Transverse colon (tissue), 4 donors: ENCODE measurements at places on chromosomes 12 and 14.

GRCh38 chr14:97408937-97409815 lies 612.0 kb downstream of the VRK1 start:
- no peak overlapping the region for H3K4me3 ChIP-seq
- DNase-seq, result no peak
- no peaks in the 10 kb centered on the region for H3K36me3 ChIP-seq
- no peaks in the 10 kb centered on the region for H3K4me1 ChIP-seq
- H3K27ac ChIP-seq, result no peak overlapping the region

DNA sequence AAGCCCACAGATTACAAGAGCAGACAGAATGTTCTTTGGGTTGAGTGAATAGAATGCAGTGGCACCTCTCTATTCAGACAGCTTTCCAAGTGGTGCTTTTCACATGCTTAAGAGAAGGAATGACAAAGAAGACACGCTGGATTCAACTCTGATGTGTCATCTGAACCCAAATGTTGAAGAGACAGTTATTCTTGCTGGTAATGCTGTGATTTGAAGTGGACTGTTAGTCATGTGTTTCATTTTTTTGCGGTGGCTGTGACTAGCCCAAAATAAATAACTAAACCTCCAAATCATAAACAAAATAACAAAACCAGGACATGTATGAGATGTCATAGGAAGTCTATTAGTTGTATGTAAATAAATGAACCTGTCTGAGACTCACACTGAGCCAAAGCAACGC lies 391.8 kb upstream of the PRICKLE1 start:
- no peak for DNase-seq
- no peak overlapping the region for H3K4me3 ChIP-seq
- no peaks in the 10 kb centered on the region for H3K4me1 ChIP-seq
- no peaks in the 10 kb centered on the region for H3K36me3 ChIP-seq
- H3K27ac ChIP-seq, result no peak overlapping the region

GRCh38 chr14:55356913-55357312 lies 54.7 kb downstream of the ATG14 start:
- H3K4me1 ChIP-seq, result peaks cover 2% of the 10 kb centered on the region
- no peaks in the 10 kb centered on the region for H3K36me3 ChIP-seq
- no peak overlapping the region for H3K4me3 ChIP-seq
- no peak for DNase-seq
- no peaks in the 10 kb centered on the region for H3K27me3 ChIP-seq

GRCh38 chr12:99136516-99136915 lies 491.4 kb downstream of the APAF1 start:
- no peak overlapping the region for H3K4me3 ChIP-seq
- peaks cover 3% of the 10 kb centered on the region for H3K4me1 ChIP-seq
- no peaks in the 10 kb centered on the region for H3K36me3 ChIP-seq
- H3K27ac ChIP-seq, result no peak overlapping the region

- no peak for DNase-seq
- no peaks in the 10 kb centered on the region for H3K36me3 ChIP-seq
- no peaks in the 10 kb centered on the region for H3K4me1 ChIP-seq
- H3K27me3 ChIP-seq, result no peaks in the 10 kb centered on the region
- no peak overlapping the region for H3K4me3 ChIP-seq
- no peak overlapping the region for H3K27ac ChIP-seq
These were observed 599.9 kb upstream of the MDGA2 start for GRCh38 chr14:48275301-48275700.

DNA sequence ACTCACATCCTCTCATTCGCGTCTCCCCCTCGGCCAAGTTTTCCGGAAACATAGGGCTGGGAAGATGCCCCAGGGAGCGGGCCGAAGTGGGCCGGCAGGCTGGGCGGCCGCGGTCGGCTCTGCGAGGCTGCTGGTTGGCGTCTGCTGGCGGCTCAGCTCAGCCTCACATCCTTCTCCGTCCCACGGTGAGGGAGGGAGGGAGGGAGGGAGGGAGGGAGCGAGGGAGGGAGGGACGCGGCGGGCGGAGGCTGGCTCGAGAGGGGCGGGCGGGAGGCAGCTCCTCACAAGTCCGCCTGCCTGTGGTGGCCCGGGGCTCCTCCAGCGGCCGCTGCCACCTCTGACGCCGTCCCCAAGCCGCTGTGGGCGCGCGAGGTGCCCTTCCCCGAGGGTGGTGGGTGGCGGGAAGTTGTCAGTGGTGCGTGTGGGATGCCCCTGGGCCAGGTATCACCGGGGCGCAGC lies 93.8 kb downstream of the RFLNA start:
- peaks cover 66% of the 10 kb centered on the region for H3K4me1 ChIP-seq
- peak; percentile 76 for DNase-seq
- H3K36me3 ChIP-seq, result no peaks in the 10 kb centered on the region
- no peaks in the 10 kb centered on the region for H3K27me3 ChIP-seq
- H3K27ac ChIP-seq, result peak overlapping the region; percentile 87
- H3K4me3 ChIP-seq, result peak overlapping the region; percentile 25

- peaks cover 54% of the 10 kb centered on the region for H3K27me3 ChIP-seq
- H3K4me3 ChIP-seq, result no peak overlapping the region
- H3K36me3 ChIP-seq, result no peaks in the 10 kb centered on the region
These were observed 227.7 kb upstream of the HMGA2 start for GRCh38 chr12:65596514-65597091.

DNA sequence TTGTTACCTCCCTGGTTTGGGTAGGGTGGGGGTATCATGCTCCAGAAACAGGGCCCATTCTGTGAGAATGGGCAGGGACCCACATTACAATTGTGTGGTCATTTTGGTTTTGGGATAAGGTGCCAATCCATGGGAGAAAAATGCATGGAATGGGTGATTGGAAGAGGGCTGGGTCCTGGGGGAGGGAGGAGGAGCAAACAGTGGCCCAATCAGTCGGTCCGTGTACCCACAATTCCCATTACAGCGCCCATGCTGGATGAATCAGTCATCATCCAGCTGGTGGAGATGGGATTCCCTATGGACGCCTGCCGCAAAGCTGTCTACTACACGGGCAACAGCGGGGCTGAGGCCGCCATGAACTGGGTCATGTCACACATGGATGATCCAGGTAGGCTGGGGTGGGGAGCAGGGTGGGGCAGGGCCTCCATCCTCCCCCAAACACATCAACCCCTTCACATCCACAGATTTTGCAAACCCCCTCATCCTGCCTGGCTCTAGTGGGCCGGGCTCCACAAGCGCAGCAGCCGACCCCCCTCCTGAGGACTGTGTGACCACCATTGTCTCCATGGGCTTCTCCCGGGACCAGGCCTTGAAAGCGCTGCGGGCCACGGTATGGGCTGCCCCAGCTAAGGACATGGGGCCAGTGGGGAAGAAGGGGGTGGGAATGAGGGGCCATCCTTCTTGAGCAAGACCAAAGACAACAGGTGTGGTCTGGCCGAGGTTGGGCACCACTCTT lies 3.6 kb upstream of the TPI1 start:
- H3K27ac ChIP-seq, result no peak overlapping the region
- H3K4me1 ChIP-seq, result peaks cover 5% of the 10 kb centered on the region
- no peak for DNase-seq
- no peak overlapping the region for H3K4me3 ChIP-seq

DNA sequence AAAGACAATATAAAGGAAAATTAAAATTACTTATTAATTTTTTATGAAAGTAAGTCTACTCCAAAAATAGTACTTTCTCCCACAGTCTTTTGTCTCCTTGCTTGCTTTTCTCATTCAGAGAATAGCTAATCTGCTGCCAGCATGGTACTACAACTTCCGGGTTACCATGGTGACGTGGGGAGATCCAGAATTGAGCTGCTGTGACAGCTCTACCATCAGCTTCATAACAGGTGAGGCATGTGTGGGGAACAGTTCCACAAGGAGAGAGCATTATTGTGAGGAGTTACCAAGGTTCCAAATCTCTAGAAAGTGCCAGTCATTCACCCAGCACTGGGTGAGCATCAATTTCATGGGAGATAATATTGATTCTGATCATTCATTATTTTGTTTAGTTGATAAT lies 197.8 kb downstream of the PTPRO start:
- no peaks in the 10 kb centered on the region for H3K36me3 ChIP-seq
- no peak overlapping the region for H3K27ac ChIP-seq
- peaks cover 4% of the 10 kb centered on the region for H3K27me3 ChIP-seq

- no peaks in the 10 kb centered on the region for H3K27me3 ChIP-seq
- H3K36me3 ChIP-seq, result no peaks in the 10 kb centered on the region
- H3K4me3 ChIP-seq, result no peak overlapping the region
- peak overlapping the region; percentile 53 for H3K27ac ChIP-seq
- no peak for DNase-seq
These were observed 206.4 kb upstream of the GZMB start for GRCh38 chr14:24840204-24840893.

DNA sequence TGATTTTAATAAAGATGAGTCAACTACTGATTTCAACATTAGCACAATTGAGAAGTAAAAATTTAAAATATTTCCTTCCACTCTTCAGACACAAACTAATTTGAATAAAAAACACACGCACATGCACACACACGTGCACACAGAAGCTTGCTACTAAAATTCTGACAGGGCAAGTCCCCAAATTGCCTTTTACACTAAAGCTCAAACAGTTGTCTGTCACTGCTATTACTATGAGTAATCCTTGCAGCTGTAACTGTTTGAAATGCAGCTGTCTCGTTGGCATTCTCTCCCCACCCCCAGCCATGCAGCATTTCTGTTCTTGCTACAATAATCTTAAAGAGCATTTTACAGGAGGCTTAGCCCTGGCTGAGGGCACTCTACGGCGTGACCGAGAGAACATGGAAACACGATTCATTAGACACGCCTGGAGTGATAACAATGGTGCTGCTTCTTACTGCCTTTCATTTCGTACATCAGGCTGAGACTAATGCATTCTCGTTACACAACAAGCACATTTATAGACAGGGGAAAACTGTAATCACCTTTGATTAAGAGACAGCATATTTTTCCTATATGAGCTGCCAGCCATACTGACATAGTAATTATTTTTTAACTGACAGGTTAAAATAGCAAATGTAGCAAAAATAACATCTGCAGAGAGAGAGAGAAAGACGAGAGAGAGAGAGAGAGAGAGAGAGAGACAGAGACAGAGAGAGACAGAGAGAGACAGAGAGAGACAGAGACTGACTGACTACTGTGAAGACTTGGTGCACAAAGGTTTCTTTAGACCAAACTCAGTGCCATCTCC lies 153.8 kb downstream of the MED13L start:
- peak; percentile 26 for DNase-seq
- no peaks in the 10 kb centered on the region for H3K36me3 ChIP-seq
- no peak overlapping the region for H3K4me3 ChIP-seq
- H3K27ac ChIP-seq, result no peak overlapping the region
- peaks cover 10% of the 10 kb centered on the region for H3K4me1 ChIP-seq

GRCh38 chr12:50117057-50117622 lies 5.1 kb downstream of the COX14 start:
- no peak for DNase-seq
- H3K27ac ChIP-seq, result no peak overlapping the region
- no peak overlapping the region for H3K4me3 ChIP-seq
- H3K27me3 ChIP-seq, result no peaks in the 10 kb centered on the region
- H3K4me1 ChIP-seq, result peaks cover 58% of the 10 kb centered on the region
- peaks cover 18% of the 10 kb centered on the region for H3K36me3 ChIP-seq

- no peak for DNase-seq
- H3K4me3 ChIP-seq, result no peak overlapping the region
- no peaks in the 10 kb centered on the region for H3K4me1 ChIP-seq
- H3K27me3 ChIP-seq, result no peaks in the 10 kb centered on the region
- no peak overlapping the region for H3K27ac ChIP-seq
These were observed 396.8 kb downstream of the AEBP2 start for GRCh38 chr12:19836056-19836455.

- H3K4me1 ChIP-seq, result peaks cover 4% of the 10 kb centered on the region
- H3K4me3 ChIP-seq, result no peak overlapping the region
- H3K27ac ChIP-seq, result no peak overlapping the region
- no peak for DNase-seq
- H3K36me3 ChIP-seq, result no peaks in the 10 kb centered on the region
These were observed 739.0 kb upstream of the TBX3 start for GRCh38 chr12:115422845-115423545.

DNA sequence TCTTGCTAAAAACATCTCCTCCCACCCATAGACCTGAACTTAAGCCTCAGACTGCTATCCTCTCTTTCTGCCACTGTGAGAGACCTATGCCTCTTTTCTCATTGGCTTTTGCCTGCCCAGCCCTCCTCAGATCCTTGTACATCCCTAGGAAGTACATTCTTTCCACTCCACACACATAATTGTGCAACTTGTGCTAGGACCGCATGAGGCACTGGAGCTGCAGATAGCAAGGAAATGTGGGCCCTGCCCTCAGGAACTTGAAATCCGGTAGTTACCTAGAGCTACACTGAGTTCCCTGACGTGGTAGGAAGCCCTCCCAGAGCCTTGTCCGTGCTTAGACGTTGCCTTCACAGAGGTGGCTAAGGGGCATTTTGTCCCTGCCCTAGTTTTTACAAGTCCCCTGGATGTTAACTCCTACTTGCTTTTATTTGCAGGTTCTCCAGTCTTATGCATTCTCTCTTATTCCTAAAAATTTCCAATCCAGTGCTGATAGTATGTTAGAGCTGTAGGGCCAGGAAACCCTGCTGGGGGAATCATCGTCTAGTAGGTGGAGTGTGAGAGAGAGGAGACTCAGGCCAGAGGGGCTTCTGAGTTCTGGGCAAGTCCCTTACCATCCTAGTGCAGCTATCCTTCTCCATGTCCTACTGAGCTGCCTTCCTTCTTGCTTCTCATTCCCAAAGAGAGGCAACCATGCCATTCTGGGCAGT lies 41.3 kb downstream of the NTF3 start:
- H3K36me3 ChIP-seq, result no peaks in the 10 kb centered on the region
- DNase-seq, result no peak
- no peak overlapping the region for H3K27ac ChIP-seq

GRCh38 chr12:128644664-128645296 lies 179.0 kb downstream of the SLC15A4 start:
- no peak overlapping the region for H3K27ac ChIP-seq
- no peaks in the 10 kb centered on the region for H3K27me3 ChIP-seq
- no peaks in the 10 kb centered on the region for H3K4me1 ChIP-seq
- DNase-seq, result peak; percentile 83
- no peak overlapping the region for H3K4me3 ChIP-seq
- no peaks in the 10 kb centered on the region for H3K36me3 ChIP-seq

DNA sequence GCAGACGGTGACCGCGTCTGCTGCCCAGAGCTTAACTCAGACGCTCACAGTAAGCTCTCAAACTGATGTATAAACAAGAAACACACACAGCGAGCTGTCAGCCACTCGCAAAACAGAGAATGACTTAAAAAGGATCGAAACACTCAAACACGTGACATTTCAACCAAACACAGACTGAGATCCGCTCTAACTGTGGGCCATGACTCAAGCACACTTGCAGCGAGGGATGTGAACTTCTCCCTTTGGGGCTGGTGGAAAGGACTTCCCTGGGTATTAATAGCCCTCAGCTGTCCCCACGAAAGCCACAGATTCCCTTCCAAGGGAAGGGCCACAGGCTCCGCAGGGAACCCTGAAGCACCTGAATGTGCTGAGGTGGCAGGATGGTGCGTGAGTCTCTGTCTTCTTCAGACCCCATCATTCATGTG lies 29.1 kb downstream of the CCDC88C start:
- H3K36me3 ChIP-seq, result no peaks in the 10 kb centered on the region
- H3K4me1 ChIP-seq, result no peaks in the 10 kb centered on the region
- peak; percentile 55 for DNase-seq
- peak overlapping the region; percentile 77 for H3K27ac ChIP-seq
- H3K4me3 ChIP-seq, result no peak overlapping the region
- H3K27me3 ChIP-seq, result no peaks in the 10 kb centered on the region

GRCh38 chr12:88805692-88806091 lies 225.4 kb upstream of the KITLG start:
- H3K27ac ChIP-seq, result no peak overlapping the region
- DNase-seq, result no peak
- no peaks in the 10 kb centered on the region for H3K4me1 ChIP-seq
- H3K27me3 ChIP-seq, result no peaks in the 10 kb centered on the region
- H3K36me3 ChIP-seq, result no peaks in the 10 kb centered on the region
